ENCODE measurements at places on chromosomes 16 and 17.

DNA sequence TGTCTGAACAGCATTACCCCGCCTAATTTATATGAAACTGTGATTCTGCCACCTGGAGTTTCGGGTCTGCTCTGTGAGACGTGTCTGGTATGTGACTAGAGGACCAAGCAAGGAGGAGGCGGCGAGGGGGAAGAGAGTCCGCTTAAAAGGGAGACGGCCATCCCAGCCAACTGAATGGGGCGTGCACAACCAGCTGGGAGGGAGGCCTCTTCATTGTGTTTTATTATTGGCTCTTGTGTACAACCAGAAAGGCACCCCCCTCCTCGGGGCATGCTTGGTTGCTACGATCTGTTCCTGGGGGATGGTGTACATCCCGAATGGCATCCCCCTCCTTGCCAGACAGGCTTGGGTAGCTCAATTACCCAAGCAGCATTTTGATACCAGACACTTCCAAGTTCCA, 384.5 kb upstream of the SALL1 start:
- no peak for DNase-seq

- no peak for DNase-seq
Observed at GRCh38 chr17:60159479-60159866, 9.7 kb downstream of the CA4 start.

DNA sequence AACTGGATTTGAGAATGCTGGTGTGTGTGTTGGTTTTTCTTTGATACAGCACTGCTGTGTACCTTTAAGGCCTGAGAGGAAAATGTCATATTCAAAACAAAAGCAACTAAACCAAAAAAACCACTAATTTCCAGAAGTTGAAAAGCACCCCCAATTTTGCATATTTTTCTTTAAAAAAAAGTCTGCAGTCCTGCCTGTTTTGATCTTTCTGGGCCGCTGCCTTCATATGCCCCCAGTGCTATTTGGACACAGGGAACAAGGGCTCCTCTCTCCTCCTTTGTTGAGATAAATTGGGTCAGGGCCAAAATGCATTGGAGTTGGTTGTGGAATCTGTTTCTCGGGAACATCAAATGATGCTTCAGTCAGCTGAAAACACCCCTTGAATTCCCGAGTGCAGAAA, 26.9 kb downstream of the GPT2 start:
- DNase-seq, result no peak

DNA sequence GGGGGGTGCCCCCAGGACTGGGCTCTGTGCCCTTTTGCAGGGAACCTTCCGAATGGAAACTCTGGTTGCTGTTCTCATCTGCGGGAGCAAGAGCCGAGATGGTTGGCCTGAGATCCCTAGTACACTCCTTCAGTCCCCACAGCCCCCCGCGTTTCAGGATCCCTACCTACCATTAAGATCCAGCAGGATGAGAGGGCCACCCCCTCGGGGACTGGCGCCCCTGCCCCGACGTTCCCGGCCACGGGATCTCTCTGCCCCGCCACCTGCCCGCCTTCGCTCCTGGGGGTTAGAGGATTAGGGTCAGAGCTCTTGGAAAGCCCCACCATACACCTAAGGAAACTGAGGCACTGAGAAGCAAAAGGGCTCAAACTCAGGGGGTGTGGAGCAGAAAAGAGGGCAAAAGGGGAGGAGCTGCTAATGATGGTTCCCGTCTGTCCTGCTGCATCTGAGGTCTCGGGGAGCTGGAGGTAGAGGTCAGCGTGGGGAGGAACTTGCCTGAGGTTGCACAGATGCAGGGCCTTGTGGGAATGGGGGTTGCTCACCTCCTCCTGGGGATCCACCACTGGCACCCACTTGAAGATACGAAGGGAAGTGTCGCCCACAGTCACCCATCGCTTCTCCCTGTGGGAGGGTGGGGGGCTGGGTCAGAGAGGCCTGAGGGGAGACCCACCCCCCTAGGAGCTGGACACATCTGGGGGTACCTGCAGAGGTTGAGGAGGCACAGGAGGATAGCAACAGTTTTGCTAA, 1.0 kb downstream of the BCL7C start:
- no peak for DNase-seq

DNA sequence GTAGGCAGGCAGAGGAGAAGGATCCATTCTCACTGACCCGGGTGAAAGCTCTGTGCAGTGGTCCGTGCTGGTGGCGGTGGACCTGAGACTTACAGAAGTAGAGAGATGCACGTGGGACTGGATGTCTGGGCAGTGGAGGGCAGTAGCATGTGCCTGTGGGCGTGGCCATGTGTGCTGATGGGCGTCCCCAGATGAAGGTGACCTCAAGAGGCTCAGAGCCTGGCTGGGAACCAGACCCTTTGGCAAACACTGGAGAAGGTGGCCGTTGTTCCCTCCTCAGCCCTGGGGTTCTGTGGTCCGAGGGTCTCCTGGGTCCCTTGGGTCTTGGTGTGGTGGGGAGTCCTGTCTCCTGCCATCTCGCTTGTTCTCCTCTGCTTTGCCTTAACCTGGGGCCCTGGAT, 15.6 kb downstream of the WSCD1 start:
- DNase-seq, result no peak

GRCh38 chr16:81121474-81121990, 25.3 kb upstream of the GCSH start:
- no peak for DNase-seq

DNA sequence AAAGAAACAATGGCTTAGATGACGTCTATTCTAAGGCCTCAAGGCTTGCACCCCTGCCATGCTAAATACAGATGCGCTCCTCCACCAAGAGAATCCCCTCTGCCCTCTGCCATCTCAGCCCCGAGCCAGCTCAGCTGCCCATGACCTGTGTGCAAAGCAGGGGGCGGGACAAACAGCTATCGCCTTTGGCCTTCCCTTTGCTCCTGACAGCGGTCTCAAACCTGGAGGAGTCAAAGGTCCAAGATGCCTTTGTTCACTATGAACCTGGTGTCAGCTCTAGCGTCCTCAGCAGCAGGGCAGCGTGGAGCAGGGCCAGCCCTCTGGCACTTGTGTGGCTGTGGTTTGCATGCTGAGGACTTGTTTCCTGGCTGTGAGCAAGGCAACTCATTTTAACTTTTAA, 12.3 kb downstream of the SLX4 start:
- no peak for DNase-seq

GRCh38 chr16:12160249-12160648, 183.7 kb downstream of the SNX29 start:
- no peak for DNase-seq

- no peak for DNase-seq
Observed at GRCh38 chr17:12996941-12997340, 20.9 kb downstream of the ELAC2 start.

GRCh38 chr17:76547183-76547641, 7.4 kb downstream of the PRCD start:
- DNase-seq, result no peak

- no peak for DNase-seq
Observed at GRCh38 chr17:50111673-50112655, 16.8 kb downstream of the PDK2 start.

DNA sequence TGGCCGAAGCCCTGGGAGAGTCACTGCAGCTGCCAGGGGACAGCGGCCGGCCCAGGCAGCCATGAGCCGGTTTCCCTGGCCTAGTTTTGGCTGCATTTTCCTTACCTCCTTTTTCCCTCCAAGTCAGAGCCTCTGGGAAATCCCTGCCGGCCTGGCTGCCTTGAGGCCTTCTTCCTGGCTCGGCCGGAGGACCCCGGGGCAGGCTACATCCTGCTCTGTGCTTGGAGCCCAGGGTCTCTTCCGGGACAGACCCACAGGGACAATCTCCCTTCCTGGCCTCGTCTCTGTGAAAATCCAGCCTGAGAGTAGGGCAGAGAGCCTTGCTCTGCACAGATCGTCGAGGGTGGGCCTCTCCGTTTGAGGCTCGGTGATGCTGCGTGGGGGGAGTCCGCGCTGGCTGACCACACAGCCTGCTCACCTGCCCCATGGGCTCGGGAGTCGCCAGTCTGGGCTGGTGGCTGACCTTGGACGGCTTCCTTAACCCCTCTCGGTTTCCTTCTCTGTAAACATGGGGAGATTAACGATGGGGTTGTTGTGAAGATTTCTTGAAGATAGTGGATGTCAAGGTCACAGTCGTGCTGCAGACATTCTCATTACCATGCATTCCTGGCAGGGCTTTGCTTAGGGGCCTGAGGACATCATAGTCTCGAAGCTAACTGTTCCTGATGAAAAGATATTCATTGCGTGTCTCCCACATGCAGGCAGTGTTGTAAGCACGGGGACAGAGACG, 34.8 kb upstream of the CIBAR2 start:
- DNase-seq, result no peak
